ENCODE measurements at places on chromosomes 12 and 14. TPM values are rescaled to one million over a fixed set of nuclear protein-coding genes. Genes with fewer than 3 reads are reported as not detected.

The ITGB7 gene
- 0.25 TPM for total RNA-seq

The TESPA1 gene
- under 0.01 TPM for total RNA-seq

The PPP2R5C gene
- 101 TPM for total RNA-seq

The PRKCH gene
- total RNA-seq, result 5.9 TPM

The GPX2 gene
- not detected for total RNA-seq

The RASAL1 gene
- 4.2 TPM for total RNA-seq

The GPD1 gene
- 15.2 TPM for total RNA-seq

The PRB2 gene
- 1.7 TPM for total RNA-seq

The APPL2 gene
- total RNA-seq, result 39.3 TPM

The CDC42BPB gene
- 84.3 TPM for total RNA-seq

The LRRK2 gene
- total RNA-seq, result 7.6 TPM

The SERPINA9 gene
- not detected for total RNA-seq

The KLHL33 gene
- total RNA-seq, result 0.25 TPM

The SERPINA12 gene
- total RNA-seq, result not detected

The SLC25A21 gene
- 0.25 TPM for total RNA-seq

The CCDC175 gene
- total RNA-seq, result 2.0 TPM

The NFE2 gene
- total RNA-seq, result 0.98 TPM

The TRMT61A gene
- total RNA-seq, result 4.7 TPM

The WNT1 gene
- not detected for total RNA-seq

The CD4 gene
- 2.2 TPM for total RNA-seq

The ANO2 gene
- total RNA-seq, result 2.0 TPM

The LALBA gene
- not detected for total RNA-seq

The MANSC4 gene
- total RNA-seq, result not detected

The LRRC10 gene
- not detected for total RNA-seq

The SART3 gene
- 56.8 TPM for total RNA-seq

The TMEM30B gene
- 0.49 TPM for total RNA-seq

The LRTM2 gene
- total RNA-seq, result 2.2 TPM

The GXYLT1 gene
- total RNA-seq, result 12.8 TPM

The PTGDR gene
- total RNA-seq, result 0.49 TPM

The KLRC4 gene
- total RNA-seq, result 0.25 TPM

The VDR gene
- not detected for total RNA-seq

The DHH gene
- under 0.01 TPM for total RNA-seq

The C12orf54 gene
- not detected for total RNA-seq

The TRPV4 gene
- total RNA-seq, result 0.25 TPM

The NOVA1 gene
- 47.9 TPM for total RNA-seq

The BICD1 gene
- total RNA-seq, result 50.2 TPM

The SERPINA1 gene
- total RNA-seq, result 1.5 TPM

The NOS1 gene
- 3.9 TPM for total RNA-seq

The TTC6 gene
- total RNA-seq, result 0.25 TPM

The HOXC4 gene
- not detected for total RNA-seq

The SMIM41 gene
- total RNA-seq, result not detected

The SALL2 gene
- 26.3 TPM for total RNA-seq

The PSEN1 gene
- 52.9 TPM for total RNA-seq

The GLIPR1L1 gene
- total RNA-seq, result not detected

The EGLN3 gene
- total RNA-seq, result 9.6 TPM

The CLEC6A gene
- total RNA-seq, result not detected

The NANOG gene
- not detected for total RNA-seq

The FOXG1 gene
- 54.8 TPM for total RNA-seq

The CCDC197 gene
- total RNA-seq, result not detected

The CPNE6 gene
- total RNA-seq, result 46.2 TPM

The KCNC2 gene
- 16.5 TPM for total RNA-seq

The BTBD6 gene
- total RNA-seq, result 35.2 TPM

The SIX4 gene
- 0.49 TPM for total RNA-seq

The CCDC91 gene
- total RNA-seq, result 39.6 TPM
